Activated CD8-positive, alpha-beta T cell treated with anti-CD3 and anti-CD28 coated beads for 36 hours (primary cell): ENCODE measurements at places on chromosomes 3 and 15.
A peak's percentile ranks its signal among the peaks of the same experiment; 100 is the strongest.

GRCh38 chr15:83685916-83686332 lies 32.0 kb downstream of the ADAMTSL3 start:
- peaks cover 10% of the 10 kb centered on the region for H3K27me3 ChIP-seq
- no peaks in the 10 kb centered on the region for H3K36me3 ChIP-seq
- H3K27ac ChIP-seq, result no peak overlapping the region

GRCh38 chr15:45314960-45315359 lies 62.9 kb downstream of the SLC28A2 start:
- H3K27me3 ChIP-seq, result peaks cover 13% of the 10 kb centered on the region
- no peak overlapping the region for H3K27ac ChIP-seq
- H3K4me3 ChIP-seq, result no peak overlapping the region
- H3K36me3 ChIP-seq, result no peaks in the 10 kb centered on the region
- DNase-seq, result peak; percentile 7

GRCh38 chr15:39896846-39897245 lies 23.2 kb downstream of the GPR176 start:
- H3K4me3 ChIP-seq, result no peak overlapping the region
- H3K4me1 ChIP-seq, result no peaks in the 10 kb centered on the region
- no peak overlapping the region for H3K27ac ChIP-seq
- H3K27me3 ChIP-seq, result peaks cover 15% of the 10 kb centered on the region
- H3K36me3 ChIP-seq, result no peaks in the 10 kb centered on the region

- no peak for DNase-seq
- H3K36me3 ChIP-seq, result no peaks in the 10 kb centered on the region
- no peaks in the 10 kb centered on the region for H3K4me1 ChIP-seq
- no peak overlapping the region for H3K4me3 ChIP-seq
These were observed 294.4 kb downstream of the EPHB1 start for GRCh38 chr3:135089451-135089850.

DNA sequence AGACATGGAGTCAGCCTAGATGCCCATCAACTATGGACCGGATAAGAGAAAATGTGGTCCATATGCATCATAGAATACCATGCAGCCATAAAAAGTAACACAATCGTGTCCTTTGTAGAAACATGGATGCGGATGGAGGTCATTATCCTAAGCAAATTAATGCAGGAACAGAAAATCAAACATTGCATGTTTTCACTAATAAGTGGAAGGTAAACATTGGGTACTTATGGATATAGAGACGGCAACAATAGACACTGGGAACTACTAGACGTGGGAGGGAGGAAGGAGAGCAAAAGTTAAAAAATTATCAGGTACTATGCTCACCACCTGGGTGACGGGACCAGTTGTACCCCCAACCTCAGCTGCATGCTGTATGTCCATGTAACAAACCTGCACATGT lies 2.5 kb downstream of the PLD1 start:
- H3K4me3 ChIP-seq, result no peak overlapping the region
- DNase-seq, result no peak
- H3K27me3 ChIP-seq, result peaks cover 38% of the 10 kb centered on the region
- no peaks in the 10 kb centered on the region for H3K36me3 ChIP-seq
- peaks cover 14% of the 10 kb centered on the region for H3K4me1 ChIP-seq
- no peak overlapping the region for H3K27ac ChIP-seq

DNA sequence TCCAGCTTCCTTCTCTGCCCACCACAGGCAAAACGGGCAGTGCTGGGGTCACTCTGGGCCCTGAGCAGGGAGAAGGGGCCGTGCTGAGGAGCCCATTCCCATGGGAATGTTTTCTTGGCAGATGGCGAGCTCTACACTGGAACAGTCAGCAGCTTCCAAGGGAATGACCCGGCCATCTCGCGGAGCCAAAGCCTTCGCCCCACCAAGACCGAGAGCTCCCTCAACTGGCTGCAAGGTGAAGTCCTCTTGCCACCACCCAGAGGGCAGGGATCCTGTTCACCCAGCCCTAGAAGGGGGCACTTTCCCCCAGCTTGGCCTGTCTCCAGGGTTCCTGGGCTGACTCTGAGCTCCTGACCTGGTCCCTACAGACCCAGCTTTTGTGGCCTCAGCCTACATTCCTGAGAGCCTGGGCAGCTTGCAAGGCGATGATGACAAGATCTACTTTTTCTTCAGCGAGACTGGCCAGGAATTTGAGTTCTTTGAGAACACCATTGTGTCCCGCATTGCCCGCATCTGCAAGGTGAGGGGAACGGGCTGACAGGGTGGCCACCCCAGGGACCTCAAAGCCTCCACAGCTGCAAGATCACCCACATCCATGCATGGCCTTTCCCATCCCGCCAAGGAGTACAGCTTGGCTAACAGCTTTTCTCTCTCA lies 12.4 kb downstream of the CIB1 start:
- H3K4me3 ChIP-seq, result no peak overlapping the region
- DNase-seq, result peak; percentile 47
- H3K36me3 ChIP-seq, result no peaks in the 10 kb centered on the region

DNA sequence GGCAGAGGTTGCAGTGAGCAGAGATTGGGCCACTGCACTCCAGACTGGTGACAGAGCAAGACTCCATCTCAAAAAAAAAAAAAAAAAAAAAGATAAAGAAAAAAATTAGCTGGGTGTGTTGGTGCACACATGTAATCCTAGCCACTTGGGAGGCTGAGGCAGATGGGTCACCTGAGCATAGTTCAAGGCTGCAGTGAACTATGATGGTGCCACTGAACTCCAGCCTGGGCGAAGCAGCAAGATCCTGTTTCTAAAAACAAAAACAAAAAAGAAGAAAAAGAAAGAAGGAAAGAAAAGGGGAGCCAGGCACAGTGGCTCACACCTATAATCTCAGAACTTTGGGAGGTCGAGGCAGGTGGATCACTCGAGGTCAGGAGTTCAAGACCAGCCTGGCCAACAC lies 32.9 kb downstream of the PIK3CB start:
- peaks cover 8% of the 10 kb centered on the region for H3K36me3 ChIP-seq
- H3K4me3 ChIP-seq, result no peak overlapping the region
- H3K27me3 ChIP-seq, result no peaks in the 10 kb centered on the region
- no peak overlapping the region for H3K27ac ChIP-seq
- no peak for DNase-seq

DNA sequence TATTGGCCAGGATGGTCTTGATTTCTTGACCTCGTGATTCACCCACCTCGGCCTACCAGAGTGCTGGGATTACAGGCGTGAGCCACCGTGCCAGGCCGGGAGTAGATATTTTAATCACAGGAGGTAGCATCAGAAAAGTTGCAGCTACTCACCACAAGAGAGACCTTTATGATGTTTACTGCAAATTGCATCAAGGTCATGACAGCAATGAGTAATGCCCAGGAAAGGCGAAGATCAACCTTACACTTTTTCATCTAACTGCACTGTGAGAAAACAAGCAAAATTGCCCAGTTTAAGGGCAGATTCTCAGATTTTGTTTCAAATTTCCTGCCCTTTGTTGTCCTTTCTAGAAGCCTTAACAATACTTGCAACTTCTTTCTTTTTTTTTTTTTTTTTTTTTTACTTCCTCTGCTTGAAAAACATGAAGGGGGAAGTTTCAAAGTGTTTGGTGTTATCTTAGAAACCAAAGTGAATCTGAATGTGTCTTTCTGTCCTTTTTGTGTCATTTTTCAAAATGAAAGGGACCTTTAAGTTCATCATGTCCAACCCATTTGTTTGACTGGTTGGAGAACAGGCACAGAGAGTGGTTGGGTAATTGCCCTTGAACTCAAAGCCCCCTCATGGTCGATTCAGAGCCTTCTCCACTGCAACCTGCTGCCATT lies 25.0 kb downstream of the TGFBR2 start:
- peak; percentile 85 for DNase-seq
- H3K27me3 ChIP-seq, result no peaks in the 10 kb centered on the region
- H3K27ac ChIP-seq, result peak overlapping the region; percentile 98
- peaks cover 93% of the 10 kb centered on the region for H3K4me1 ChIP-seq
- peaks cover 75% of the 10 kb centered on the region for H3K36me3 ChIP-seq

DNA sequence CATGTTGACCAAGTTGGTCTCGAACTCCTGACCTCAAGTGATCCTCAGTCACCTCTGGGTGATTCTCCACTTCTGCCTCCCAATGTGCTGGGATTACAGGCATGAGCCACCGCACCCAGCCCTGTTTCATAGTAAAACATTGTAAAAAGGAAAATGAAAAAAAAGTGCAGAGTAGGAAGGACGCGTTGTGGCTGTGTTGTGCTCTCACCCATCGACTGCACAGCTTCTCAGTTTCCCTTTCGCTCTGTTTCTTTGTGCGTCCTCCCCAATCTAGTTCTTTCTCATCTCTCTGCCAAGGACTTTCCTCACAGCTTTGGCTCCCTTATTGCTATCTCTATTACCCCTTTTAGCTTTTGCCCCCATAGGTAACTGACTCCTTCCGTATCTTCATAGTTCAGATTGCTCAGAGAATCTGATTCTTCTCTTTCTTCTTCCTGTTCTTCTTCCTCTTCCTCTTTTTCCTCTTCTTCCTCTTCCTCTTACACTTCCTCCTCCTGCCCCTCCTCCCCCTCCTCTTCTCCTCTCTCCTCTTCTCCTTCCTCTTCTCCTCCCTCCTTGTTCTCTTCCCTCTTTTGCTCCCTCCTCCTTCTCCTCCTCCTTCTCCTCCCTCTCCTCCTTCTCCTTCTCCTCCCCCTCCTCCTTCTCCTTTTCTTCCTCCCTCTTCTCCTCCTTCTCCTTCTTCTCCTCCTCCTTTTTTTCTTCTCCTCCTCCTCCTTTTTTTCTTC lies 81.1 kb upstream of the VGLL4 start:
- H3K4me3 ChIP-seq, result peak overlapping the region; percentile 51
- peaks cover 21% of the 10 kb centered on the region for H3K27me3 ChIP-seq
- DNase-seq, result peak; percentile 12
- H3K4me1 ChIP-seq, result peaks cover 6% of the 10 kb centered on the region
- peak overlapping the region; percentile 31 for H3K27ac ChIP-seq

GRCh38 chr3:141291559-141292355 lies 60.1 kb downstream of the PXYLP1 start:
- DNase-seq, result no peak
- H3K4me1 ChIP-seq, result peaks cover 15% of the 10 kb centered on the region
- H3K27me3 ChIP-seq, result no peaks in the 10 kb centered on the region
- peaks cover 12% of the 10 kb centered on the region for H3K36me3 ChIP-seq
